NCI-H460 (cell line): ENCODE measurements at places on chromosomes 6 and 20.

GRCh38 chr6:4698901-4699659 lies 77.1 kb upstream of the CDYL start:
- DNase-seq = no peak

DNA sequence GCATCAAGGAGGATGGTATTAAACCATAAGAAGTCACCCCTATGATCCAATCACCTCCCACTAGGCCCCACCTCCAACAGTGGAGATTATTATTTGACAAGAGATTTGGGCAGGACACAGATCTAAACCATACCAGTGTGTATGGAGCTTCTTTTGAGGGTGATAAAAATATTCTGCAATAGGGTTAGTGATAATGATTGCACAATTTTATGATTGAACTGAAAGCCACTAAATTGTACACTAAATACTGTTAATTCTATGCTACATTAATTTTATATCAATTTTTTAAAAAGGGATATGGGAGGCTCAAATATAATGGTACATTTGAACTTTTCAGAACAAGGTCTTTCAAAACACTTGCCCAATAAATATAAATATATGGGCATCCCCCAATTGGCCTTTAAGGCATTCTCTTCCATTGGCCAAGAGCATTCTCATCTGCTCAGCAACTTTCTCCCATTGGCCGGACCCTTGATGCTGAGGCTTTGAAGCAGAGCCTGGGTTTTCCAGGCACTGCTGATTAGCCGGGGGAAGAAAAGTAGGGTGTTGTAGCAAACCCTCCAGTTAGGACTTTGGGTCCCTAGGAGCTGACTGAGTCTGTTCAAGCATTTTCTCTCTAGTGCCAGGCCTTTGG lies 209.9 kb downstream of the LRFN2 start:
- DNase-seq = no peak

DNA sequence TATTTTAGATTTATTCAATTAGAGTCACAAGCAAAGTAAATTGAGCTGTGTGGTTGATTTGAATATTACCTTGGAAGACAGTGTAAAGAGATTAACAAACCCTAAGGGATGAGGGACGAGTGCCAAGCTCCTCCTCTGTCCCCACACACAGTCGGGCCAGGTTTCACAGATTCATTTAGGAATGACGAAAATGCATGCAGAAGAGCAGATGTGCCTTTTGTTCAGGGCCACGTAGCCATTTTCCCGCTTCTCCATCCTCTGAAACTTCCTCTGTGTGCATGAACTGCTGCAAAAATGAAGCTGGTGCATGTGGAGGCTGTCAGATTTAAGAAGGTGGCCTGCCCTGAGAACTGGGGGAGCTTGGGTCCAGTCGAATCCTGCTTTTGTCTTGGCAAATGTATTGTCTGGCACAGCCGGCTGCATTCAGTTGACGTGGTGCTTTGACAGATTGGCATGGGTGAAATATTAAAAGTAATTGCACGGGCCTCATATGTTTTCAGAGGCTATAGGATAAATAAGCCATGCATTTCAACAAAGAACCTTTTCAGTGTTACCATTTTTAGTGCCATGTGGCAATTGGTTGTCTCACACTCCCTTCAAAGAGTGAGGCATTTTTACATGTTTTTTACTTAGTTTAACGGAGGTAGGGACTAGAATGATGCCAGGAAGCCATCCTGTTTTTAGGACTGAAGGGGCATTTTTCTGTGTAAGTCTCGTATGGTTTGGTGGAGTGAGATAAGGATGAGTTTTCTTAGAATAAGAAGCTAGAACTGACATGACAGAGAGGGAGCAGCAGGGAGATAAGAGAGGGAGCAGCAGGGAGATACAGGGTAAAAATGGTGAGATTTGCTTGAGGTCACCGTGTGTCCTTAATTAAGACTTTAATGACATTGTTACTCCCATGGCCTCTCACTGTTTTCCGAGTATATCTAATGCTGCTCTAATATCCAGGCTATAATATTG lies 361.1 kb downstream of the NRN1 start:
- no peak for DNase-seq

- DNase-seq = no peak
These were observed 55.2 kb downstream of the KCNQ2 start for GRCh38 chr20:63417097-63417737.

GRCh38 chr6:118530942-118531341 lies 17.2 kb upstream of the PLN start:
- no peak for DNase-seq

DNA sequence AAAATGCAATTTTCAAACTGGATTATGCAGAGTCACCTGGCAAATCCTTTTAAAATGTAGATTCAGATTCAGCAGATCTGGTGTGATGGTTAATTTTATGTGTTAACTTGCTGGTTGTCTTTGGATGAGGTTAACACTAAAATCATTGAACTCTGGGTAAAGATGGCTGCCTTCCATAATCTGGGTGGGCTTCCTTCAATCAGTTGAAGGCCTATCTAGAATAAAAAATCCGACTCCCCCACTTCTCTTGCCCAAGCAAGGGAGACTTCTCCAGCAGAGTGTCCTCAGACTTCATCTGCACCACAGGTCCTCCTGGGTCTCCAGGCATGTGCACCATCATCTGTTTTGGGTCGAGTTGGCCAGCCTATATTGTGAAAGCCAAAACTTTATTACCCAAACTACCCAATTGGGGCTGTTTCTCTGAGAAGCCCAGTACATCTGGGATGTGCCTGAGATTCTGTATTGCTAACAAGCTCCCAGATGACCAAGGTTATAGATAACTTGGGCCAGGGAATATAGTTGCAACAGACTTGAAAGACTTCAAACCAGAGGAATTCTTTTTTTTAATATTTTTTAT lies 1.6 kb upstream of the SLC17A5 start:
- DNase-seq = no peak

- DNase-seq = no peak
These were observed 30.0 kb upstream of the PHACTR2 start for GRCh38 chr6:143647732-143648131.

GRCh38 chr20:20455926-20456325 lies 88.0 kb downstream of the INSM1 start:
- DNase-seq = no peak

DNA sequence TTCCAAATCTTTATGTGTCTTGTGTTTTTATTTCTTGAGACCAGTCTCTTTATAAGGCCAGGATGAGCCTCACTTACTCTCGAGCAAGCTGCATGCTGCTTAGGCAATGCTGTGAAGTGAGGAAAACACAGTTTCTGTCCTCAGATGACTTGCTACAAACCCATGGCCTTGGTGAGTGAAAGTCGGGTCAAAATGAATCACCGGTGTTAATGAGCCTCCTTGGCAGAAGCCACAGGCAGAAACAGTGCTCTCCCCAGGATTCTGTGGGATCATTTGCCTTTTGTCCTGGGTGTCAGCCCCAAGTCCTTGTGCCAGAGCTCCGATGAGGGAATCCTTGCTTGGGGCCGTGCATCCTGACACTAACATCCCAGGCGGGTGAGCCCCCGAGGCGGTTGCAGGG lies 482.5 kb downstream of the QKI start:
- DNase-seq = no peak

DNA sequence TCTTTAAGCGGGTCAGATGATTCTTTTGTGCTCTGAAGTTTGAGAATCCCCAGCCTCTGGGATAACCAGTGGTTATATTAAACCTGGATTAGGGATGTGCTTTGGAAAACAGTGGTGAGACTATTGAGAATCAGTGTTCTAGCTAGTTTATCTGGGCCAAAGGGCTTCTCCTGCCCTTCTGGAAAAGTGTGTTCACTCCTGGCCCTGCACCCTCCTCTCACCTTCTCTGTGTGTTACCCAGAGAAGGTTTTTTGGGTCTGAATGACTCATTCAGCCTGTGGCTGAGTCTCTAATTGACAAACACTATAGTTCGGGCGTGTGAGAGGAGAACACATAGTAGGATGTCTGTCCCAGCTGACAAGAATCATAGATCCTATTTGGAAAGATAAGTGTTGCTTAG lies 66.7 kb downstream of the LRRC1 start:
- DNase-seq = no peak

- DNase-seq = no peak
These were observed 238.2 kb downstream of the ADGRB3 start for GRCh38 chr6:68873236-68873635.

GRCh38 chr6:131042664-131043063 lies 20.4 kb downstream of the EPB41L2 start:
- no peak for DNase-seq

DNA sequence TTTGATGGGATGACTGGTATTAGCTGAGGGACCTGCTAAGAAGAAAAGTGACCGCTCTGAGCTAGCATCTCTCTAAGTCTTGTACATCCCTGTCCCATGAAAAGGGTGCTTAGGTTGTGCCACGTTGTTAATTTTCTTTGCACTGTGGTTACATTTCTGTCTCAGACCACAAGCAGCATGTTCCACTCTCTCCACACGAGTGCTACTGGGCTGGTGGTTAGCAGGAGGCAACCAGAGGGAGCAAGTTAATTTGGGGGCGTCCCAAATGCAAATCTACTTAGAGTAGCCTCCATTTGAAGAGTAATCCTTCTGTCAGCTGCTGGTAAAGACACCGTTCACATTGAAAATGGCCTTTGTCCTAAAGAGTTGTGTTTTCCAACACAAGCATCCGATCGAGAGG lies 3.4 kb upstream of the SCML4 start:
- no peak for DNase-seq

DNA sequence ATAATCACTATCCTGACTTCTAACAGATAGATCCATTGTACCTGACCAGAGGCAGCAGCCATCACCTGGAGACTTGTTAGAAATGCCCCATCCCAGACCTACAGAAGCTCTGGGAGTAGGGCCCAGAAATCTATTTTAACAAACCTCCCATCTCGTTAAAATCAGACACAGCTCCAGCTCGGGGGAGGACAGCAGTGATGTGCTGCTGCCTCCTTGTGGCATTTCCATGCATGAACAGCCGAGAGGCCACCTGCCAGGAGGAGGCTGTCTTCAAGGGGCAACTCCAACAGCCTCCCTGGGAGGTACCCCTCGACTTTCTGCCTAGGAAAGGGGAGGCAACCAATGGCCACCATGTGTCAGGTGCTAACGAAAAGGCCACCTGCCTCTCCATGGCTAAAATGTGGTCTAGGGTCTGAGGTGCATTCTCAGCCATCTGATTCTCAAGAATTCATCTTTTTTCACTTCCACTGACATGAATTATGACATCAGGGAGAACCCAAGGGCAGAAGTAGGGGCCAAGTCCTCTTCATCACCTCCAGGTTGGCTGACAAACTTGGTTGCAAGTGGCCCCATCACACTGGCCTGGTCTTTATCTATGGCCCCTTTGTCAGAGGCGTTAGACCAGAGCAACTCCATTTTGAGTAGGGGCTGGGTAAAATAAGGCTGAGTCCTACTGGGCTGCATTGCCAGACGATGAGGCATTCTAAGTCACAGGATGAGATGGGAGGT lies 12.2 kb upstream of the KCNK15 start:
- peak; percentile 77 for DNase-seq

DNA sequence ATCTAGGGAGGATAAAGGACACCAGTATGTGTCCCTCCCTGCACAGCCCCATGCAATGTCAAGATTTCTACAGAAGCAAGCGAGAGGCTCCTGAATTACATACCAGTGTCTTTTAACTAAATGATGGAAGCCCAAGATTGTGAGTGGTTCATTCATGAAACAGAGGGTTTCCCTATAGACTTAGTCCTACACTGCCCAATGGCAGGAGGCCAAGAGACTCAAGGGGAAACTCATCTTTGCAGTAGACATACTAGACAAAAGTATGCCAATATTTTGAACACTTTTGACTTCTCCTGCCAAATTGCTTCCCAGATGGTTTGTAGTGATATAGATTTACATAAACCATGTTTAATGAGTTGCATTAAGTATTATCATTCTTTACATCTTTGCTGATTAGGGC lies 557.2 kb upstream of the JAG1 start:
- DNase-seq = no peak

DNA sequence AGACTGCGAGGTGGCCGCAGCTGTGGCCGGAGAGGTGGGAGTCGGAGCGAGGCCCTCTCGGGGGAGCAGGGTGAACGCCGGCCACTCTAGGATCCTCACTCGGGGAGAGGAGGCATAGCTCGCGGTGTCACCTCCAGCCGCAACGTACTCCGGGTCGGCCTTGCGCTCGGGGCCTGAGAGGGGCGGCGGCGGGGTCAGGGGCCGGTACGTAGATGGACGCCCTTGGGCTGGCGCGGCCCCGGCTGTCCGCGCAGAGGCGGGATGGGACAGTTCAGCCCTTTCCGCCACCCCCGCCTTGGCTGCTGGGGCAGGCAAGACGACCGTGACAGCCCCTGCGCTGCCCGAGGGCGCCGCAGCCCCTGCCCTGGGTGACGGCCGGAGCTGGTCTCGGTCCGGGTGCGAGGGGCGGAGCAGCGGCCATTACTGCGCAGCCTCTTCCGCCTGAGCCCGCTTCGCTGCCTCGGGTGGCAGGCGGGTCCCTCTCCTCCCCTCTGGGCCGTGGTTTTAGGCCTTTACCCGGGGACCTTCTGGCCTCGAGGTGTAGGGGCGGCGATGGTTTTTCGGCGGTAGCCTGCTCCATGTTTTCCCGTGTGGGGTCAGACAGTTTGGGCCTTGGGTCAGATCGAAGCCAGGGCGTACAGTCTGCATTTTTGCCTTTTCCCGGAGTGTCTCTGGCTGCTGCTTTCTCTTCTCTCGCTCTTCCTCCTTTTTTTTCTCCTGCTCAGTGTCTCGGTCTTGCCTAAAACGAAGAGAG lies 405 bp downstream of the RNF146 start:
- peak; percentile 18 for DNase-seq

DNA sequence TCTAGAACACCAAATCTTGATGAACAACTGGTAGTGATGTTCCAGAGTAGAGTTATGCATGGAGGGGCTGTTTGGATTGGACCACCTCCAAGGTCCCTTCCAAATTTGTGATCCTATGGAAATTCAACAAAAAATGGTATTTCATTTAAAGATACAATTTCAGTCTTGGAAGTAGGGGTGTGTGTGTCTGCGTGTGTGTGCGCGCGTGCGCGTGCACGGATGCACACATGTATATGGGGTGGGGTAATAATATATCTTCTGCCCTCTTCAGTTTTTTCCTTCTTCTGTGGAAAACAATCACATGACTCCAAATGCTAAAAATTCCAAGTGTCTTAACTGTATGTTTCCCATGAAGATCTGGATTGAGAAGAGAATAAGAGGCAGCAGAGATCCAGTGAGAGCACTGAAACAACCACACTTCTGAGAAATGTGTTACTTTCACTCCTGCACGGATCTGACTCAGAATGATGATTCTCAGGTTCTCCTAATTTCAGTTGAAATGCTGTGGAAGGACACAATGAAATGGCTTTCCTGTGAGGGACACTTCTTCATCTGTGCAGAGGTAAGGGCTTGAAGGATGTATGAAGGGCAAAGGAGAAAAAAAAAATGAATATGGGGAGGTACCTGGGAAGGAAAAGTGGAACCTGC lies 10.6 kb upstream of the IL17F start:
- DNase-seq = no peak
